ENCODE measurements at places on chromosomes 4 and X.

DNA sequence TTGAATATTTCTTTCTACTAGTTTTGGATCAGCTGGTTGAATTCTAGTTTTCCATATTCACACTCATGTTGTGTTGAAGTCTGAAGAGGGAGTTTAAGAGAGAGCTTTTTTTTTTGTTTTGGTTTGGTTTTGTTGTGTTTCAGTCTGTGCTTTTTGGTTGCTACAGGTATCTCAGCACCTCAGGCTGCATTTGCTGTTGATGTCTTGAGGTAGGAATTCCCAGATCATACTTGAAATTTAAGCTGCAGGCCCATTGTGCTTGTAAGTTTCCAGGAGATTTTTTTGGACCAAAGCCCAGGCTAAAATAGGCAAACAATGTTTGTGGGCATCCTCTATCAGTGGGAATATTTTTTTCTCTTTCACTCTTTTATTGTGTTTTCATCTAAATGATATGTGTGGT, 190.2 kb upstream of the AGA start:
- DNase-seq: no peak

DNA sequence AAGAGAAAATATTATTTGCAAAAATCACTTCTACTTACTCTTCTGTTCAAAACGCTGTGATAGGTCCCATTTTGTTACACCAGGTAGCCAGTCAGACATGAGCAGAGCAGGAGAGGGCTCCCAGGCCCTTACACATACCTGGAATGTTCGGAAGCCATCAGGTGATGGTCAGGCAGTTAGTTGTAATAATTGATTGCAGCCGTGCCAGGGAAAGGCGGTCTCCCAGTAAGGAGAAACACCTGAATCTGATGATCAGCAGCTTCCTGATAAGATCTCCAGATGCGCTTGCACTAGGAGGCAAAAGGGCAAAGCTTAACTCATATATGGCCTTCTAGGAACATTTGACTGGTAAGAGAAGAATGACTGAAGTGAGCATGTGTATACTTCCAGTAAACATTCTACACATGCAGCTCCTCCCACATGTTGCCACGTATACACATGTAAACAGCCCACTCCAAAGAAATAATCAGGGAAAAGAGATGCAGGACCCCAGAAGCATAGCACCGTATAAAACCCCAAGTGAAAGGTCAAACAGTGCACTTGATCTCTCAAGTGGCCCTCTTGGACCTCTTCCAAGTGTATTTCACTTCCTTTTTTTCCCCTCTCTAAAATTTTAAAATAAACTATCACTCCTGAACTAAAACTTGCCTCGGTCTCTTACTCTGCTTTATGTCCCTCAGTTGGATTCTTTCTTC, 1338.0 kb downstream of the FSTL5 start:
- DNase-seq: no peak

DNA sequence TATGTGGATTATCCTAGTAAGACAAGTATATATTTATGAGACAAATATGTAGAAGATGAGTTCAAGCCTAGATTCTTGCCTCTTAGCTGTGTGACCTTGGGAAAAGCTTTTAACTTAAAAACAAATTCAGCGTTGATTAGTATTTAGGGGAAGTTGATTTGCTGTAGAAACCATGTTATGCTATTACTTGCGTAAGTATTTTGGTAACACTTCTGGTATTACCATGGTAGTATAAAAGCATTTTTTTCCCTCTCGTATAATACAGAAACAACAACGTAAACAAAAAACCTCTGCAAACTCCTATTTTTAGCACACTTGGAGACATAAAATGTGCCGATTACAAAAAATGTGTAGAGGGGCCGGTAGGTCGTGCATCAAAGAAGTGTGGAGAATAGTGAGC, 33.2 kb downstream of the STAG2 start:
- DNase-seq: no peak

DNA sequence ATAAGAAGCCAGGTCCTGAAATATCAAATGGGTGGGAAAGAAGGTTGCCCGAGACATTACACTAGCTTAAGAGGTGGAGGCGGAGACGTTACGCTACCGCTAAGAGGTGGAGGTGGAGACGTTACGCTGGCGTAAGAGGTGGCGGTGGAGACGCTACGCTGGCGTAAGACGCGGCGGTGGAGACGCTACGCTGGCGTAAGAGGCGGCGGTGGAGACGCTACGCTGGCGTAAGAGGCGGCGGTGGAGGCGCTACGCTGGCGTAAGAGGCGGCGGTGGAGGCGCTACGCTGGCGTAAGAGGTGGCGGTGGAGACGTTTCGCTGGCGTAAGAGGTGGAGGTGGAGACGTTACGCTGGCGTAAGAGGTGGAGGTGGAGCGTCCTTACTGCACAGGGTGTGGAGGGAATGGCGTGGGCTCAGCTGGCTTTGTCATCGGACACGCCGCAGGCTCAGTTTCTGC, 12.8 kb downstream of the CYP4V2 start:
- DNase-seq: no peak

- DNase-seq: no peak
Observed at GRCh38 chrX:47572773-47573340, 9.4 kb upstream of the TIMP1 start.

DNA sequence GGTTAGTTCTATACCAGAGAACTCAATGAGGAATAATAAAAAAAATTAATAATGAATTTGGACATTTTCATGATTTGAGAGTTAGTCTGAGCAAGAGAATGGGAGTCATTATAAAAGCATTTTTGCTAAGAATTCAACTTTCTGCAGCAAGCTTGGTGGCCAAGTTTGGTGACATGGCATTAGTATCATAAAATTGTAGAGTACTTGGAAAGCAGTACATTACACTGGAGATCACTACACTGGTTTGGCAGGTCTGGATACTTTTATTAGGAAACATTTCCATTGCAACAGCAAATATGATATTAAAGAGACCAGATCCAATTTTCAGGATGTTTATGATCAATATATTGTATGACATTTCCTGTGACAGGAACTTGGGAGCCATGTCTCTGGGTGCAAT, 249.1 kb upstream of the INTU start:
- no peak for DNase-seq

DNA sequence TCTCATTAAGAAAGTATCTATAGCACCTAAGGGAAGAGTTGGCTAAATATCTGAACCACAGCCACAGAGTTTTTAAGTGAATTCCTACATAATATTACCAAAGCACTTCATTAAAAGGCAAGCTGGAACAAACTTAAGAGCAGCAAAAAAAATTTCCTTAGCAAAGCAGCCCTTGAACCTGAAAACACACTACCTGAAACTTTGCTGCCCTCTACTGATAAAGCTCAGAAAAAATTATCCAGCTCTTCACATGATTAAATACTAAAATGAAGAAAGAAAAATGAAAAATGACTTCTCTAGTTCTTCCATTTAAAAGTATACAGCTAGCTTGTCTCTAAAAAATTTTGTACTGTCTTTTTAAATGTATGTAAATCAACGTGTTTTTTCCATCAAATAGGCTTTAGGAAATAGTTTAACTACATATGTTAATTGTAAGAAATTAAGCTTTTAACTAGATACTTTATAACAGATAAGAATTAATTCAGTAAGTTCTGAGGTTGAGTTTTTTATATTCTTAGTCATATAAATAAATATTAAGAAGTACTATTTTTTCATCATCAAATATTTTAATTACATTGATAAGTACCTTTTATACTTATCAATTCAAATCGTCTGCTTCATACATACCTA, 156.1 kb downstream of the STPG2 start:
- DNase-seq: no peak

GRCh38 chr4:156291317-156291716, 337.7 kb upstream of the CTSO start:
- no peak for DNase-seq

DNA sequence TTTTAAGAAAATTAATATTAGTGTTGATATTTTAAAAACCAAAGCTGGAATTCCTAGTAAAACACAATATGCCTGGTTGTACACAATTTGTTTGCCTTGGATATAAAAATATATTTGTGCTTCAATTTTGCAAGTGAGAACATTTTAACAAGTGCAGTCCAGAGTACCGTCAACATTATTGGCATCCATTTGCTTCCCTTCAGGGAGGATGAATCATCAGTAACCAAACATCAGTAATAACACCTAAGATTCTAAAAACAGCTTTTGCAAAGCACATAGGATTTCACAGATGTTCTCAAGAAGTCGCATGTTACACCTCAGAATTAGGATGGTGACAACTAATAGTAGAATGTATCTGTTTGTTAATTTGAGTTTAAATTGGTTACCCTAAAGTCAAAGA, 262.6 kb upstream of the BMP3 start:
- no peak for DNase-seq
